ENCODE measurements at places on chromosomes 12 and 14.

GRCh38 chr14:54671537-54671936 is 104.6 kb downstream of the SAMD4A start:
- DNase-seq, result no peak

DNA sequence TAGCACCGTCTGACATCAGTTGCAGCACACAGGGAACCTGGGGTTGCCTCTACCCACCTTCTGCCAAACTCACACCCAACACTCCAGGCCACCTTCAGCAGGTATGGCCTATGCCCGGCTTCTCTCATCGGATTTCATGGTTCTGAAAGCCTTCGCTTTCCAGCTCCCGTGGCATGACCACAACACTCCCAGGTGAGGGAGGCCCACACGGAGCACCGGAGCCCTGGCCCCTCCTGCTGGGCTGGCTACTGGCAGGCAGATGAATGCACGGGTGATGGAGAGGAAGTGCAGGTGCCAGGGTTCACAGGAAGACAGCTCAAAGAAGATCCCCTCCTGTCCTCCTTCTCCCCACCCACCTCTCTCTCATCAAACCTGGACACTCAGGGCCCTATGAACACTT is 37.2 kb downstream of the CACNA2D4 start:
- DNase-seq, result no peak

GRCh38 chr14:99569725-99570543 is 34.1 kb downstream of the CCDC85C start:
- DNase-seq, result no peak

- no peak for DNase-seq
Measured at GRCh38 chr12:85060916-85061315, 24.8 kb downstream of the LRRIQ1 start.

DNA sequence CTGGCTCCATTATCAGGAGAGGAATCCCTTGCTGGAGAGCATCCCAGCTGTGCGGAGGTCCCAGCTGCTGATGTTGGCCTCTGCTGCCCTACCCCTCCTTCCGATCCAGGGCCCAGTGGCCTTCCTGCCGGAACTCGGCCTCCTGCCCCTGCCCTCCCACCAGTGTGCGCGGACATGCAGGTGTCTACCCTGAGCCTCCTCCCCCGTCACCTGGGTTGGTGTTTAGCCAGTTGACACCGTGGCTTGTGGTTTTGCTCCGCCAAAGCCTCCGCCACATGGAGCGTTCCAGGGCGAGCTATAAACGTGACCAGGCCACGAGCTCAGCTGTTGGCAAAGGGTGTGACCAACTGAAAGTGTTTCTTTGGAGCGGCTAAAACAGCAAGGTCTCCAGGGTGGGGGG is 1104.3 kb downstream of the BCL11B start:
- DNase-seq, result no peak

DNA sequence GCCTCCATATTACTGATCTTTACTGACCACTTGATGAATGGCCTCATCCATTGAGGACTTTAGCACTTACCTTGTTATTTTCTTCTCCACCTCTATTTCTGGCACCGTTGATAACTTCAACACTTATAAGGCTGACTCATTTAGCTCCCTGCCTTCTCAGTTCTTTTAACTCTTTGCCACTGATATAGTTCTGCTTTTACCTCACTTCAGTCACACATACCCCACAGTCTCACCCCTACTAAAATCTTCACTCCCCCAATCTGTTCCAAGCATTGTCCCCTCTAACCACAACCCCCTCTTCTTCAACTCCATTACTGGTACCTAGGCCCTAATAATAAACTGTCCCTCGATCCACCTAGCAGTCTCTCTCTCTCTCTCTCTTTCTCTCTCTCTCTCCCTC is 141.0 kb downstream of the PAH start:
- no peak for DNase-seq

DNA sequence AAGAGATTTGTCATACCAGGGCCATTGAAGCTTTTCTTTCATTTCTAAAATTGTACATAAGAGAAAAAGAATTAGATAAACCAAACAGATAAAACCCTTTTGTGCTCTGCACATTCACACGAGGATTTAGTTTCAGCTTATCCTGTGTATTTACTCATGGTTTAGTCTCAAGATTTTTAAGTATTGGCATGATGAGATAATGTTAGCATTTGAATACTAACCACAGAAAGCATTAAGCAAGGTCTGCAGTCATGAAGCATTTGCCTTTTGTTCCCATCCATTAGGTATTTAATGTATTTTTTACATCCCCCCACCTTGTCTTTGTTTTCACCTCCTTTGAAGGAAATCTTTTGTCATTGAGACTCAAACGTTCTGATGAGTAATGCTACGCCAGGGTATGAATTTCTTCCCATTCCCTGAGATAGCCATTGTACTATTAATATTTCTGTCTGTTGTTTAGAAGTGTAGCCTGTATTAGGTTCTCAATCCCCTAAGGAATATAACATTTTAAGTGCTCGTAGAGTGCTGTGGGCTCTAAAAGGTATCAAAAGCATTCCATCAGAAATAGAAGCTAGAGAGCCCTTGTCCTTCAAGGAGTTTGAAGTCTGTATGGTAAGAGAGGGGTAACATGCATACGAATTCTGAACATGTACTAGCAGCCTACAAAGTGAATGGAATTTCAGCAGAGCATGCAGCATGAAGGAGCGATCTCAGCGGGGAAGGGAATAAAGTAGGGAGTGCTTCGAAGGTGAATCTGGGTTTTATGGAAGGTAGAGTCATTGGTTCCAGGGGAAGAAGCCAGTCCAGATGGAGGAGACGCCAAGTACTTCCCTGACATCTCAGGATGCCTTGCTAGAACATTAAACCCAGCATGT is 22.3 kb downstream of the CRADD start:
- no peak for DNase-seq

DNA sequence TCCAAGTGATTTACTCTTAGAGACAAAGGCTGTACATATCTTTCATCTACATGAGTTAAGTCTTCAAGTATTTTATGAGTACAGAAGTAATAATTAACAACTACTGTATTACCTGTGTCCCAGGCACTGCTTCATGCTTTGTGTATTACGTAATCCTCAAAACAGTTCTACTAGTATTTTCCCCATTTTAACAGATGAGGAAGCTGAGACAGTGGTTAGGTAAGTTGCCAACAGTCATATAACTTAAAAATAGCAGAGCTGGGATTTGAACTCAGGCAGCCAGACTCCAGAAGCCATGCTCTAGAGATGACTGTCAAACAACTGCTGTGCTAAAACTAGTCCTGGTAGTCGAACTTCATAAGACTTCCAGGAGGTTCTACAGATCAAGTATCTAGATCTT is 10.7 kb downstream of the TRMT5 start:
- no peak for DNase-seq

DNA sequence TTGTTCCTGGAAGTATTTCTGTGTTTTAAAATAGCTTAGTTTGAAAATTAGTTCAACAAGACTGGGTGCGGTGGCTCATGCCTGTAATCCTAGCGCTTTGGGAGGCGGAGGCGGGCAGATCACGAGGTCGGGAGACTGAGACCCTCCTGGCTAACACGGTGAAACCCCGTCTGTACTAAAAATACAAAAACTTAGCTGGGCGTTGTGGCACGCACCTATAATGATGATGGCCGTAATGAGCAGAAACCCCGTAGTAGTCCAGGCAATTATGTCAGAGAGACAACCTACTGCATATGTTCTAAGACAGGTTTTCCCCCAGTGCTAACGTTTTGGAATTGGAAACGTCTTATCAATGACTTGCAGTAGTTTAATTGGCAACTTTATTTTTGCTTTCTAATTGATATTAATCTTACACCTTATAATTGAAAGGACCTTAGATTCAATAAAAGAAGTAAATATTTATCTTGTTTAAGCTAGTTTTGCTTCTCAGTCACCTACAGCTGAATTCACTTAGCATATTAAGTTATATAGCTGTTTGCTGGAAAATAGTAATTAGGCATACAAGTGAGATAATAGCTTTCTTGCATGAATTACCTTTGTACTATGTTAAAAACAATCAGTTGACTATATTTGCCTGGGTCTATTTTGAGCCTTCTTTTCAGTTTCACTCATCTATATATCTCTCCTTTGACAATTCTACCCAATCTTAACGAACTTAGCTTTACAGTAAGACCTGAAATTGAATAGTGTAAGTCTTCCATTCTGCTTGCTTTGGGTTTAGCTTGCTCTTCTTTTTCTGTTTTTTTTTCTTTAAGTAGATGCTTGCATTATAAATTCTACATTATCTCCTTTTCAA is 15.6 kb downstream of the CLECL1 start:
- no peak for DNase-seq

GRCh38 chr12:64937452-64937851 is 113.0 kb downstream of the TBC1D30 start:
- no peak for DNase-seq

- no peak for DNase-seq
Measured at GRCh38 chr12:116382686-116383530, 105.4 kb upstream of the MED13L start.

DNA sequence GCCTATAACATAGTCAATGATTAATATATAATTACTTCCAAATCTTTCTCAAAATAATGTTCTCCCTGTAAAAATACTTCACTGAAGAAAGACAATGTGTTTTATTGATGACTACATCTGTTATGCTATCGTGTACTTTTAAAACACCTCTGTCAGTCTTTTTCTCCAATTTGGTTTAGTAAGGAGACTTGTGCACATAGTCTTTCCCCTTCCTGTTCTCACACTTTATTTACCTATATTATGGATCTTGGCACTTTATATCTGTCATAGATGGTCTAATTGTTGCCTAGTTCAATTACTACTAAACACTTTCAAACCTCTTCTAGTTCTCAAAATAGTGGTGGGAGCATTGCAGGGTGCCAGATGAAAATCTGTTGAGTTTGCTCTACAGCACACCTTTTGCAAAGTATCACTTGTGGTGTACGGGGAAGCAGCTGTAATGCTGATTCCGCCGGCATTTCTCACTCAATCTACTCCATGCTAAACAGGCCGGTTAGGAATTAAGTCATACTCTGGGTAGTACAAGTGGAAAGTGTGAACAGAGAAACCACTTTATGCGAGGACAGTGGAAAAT is 1.1 kb upstream of the INSM2 start:
- DNase-seq, result no peak

- no peak for DNase-seq
Measured at GRCh38 chr12:44459569-44459968, 416.5 kb downstream of the NELL2 start.

DNA sequence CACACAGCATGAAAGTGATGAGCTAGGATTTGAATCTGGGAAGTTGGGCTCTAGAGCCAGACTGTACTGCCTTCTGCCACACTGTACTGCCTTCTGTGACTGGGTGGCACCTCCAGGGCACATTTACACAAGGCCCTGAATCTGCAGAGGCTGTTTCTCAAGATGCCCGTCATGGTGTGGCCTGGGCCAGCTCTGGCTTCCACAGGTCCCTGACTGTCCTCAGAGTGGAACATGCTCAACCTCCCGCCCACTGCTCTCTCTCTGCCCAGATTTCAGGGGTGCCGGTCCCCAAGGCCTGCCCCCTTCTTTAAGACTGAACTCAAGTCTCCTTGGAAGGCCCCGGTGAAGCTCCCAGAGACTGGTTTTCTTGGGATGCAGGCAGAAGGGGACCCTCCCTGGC is 50.2 kb downstream of the C14orf132 start:
- no peak for DNase-seq

DNA sequence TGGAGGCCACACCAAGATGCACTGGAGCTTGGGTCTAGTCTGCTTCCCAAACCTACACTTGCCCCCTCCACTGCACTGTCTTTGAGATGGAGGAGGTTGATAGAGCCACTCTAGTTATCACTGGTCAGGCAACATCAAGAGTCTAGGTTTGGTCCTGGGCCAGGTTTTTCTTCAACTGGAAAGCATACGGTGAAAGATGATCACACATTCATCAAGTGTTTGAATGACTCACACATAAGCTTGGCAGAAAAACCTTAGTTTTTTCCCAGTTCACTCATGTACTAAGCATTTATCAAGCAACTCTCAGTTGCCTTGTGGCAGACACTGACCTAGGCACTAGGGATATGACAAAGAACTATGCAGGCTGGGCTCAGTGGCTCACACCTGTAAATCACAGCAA is 84.5 kb downstream of the PLEKHG3 start:
- no peak for DNase-seq
